Frontal cortex (tissue), 4 donors: ENCODE measurements at places on chromosomes 13 and 19. TPM values are rescaled to one million over a fixed set of nuclear protein-coding genes. Genes with fewer than 3 reads are reported as not detected.

ETV2 gene
- total RNA-seq: 0.82 TPM

- no peak for DNase-seq
These were observed 15.4 kb downstream of the FCHO1 start for GRCh38 chr19:17766543-17767131.

TPM4 gene
- 86.0 TPM for total RNA-seq

- peak; percentile 68 for DNase-seq
These were observed 629 bp upstream of the FGF9 start for GRCh38 chr13:21670006-21670882.

GRCh38 chr13:102645701-102646100 lies 48.9 kb downstream of the TPP2 start:
- DNase-seq: no peak

ZNF415 gene
- 23.6 TPM for total RNA-seq

LRG1 gene
- total RNA-seq: under 0.01 TPM

CEACAM4 gene
- total RNA-seq: not detected

DNA sequence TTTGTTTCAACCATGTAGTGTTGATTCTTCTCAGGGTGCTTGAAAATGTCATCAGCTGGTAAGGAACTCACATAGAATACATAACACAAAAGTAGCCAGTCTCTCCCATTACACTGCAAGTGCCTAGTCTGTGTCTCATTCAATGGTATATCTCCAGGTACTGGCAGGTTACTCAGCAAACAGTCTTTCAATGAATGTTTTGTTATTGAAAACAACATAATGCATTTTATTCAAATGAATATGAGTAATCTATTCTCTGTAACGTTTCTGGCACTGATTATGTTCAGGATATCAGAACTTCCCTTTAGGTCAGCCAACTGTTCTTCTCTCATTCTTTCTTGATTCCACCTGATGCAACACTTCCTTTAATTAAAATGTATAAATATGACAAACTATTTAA lies 68.0 kb upstream of the SLITRK1 start:
- no peak for DNase-seq

NLRP13 gene
- total RNA-seq: not detected
